ENCODE measurements at places on chromosomes 2 and 18. TPM values are rescaled to one million over a fixed set of nuclear protein-coding genes. Genes with fewer than 3 reads are reported as not detected.
A peak's percentile ranks its signal among the peaks of the same experiment; 100 is the strongest.

- DNase-seq: no peak
These were observed 3.4 kb downstream of the CYP26B1 start for GRCh38 chr2:72144274-72144631.

DNA sequence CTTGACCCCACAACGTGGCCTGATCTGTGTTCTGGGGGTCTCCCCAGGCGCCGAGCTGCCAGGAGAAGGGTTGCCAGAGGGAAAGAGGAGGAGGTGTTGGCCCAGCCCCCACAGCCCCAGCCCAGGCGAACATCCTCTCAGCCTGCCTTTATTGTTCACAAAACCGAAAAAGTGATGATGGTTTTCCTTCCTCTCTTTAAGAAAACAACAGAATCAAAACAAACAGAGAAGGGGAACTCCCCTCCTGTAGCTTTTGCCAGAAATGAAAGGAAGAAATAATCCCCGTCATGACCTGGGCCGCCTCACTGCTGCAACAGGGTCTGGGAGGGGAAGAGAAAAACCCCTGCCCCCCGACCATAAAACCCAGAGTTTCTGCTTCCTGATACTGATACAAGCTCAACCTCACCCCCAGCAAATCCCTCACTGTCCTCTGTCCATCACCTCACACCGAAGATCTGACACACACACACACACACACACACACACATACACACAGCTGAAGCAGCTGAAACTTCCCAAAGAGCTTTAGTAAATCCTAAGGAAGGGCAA, 52.0 kb downstream of the ZFP36L2 start:
- no peak for DNase-seq

DNA sequence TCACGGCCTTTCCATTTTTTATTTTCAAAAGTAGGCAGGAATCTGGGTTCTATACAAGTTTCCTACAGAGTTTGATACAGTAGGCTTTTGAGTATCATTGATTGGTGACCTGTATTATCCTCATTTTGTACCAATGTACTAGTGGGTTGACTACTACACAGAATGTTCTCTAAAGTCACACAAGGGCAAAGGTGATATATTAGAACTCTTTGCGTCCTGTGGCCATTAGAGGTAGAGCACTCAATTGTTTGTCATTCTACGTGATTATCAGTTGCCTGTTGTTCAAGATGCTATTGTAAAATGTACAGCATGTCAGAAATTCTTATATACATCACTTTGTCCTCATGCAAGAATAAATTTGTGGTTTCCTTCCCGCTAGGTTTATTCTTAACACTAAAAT, 24.8 kb downstream of the WDR75 start:
- DNase-seq: no peak

DNA sequence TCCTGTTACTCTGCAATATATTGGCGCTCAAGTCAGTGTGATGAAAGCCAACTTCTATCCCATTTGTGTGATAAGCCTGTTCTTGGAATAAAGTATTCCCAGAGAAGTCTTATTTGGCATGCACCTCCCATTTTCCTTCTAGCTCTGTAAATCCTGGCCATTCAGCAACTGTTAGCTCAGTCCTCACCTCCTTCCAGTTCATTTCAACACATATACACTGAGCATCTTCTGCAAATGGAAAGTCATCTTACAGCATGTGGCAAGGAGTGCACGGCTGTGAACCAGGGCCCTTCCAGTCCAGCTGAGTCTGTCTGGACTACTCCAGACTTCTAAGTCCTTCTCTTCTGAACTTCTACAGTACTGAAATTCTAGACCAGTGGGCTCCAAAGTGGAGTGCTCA, 53.1 kb downstream of the SPATS2L start:
- DNase-seq: no peak

DNA sequence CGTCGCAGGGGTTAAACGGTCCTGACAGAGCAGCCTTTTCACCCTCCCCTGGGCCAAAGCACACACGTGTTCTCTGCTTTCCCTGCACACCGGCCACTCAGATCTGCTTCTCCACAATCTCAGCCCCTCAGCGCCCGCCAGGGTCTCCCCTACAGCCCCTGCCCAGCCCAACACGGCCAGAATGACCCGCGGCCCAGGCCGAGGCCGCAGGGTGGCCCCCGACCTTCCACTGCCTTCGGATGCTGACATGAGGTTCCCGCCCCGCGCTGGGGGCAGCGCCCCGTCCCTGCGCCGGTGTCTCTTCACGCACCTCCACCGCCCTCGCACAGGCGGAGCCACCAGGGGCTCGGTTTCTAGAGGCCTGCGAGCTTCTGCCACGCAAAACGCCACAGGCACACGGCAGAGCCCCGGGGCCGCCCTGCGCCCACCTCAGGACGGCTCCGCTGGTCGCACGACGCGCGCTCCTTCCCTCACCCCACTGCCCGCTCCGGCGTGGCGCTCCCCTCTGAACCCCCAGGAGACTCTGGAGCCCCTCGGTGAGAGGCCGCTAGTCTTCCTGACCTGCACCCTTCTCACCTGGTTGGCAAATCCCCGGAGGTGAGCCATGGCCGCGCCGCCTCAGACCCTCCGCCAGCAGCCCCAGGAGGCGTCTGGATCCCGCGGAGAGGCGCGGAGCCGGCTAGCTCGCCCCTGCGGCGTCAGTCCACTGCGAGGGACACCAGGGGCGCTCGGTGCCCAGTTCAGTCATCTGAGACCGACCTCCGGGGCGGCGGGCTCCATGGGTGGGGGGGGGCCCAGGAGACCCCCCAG, 749 bp downstream of the STK25 start:
- peak; percentile 44 for DNase-seq

GRCh38 chr2:11457935-11458334, 8.0 kb downstream of the E2F6 start:
- DNase-seq: no peak

ADCYAP1 gene
- total RNA-seq: not detected

GRCh38 chr2:47256416-47257087, 101.4 kb upstream of the STPG4 start:
- DNase-seq: no peak

GRCh38 chr2:12227941-12228608, 481.6 kb downstream of the LPIN1 start:
- DNase-seq: peak; percentile 27

- no peak for DNase-seq
These were observed 2.8 kb downstream of the TMEM18 start for GRCh38 chr2:674321-674985.

GRCh38 chr2:108320326-108320922, 31.7 kb downstream of the SULT1C2 start:
- DNase-seq: no peak

DNA sequence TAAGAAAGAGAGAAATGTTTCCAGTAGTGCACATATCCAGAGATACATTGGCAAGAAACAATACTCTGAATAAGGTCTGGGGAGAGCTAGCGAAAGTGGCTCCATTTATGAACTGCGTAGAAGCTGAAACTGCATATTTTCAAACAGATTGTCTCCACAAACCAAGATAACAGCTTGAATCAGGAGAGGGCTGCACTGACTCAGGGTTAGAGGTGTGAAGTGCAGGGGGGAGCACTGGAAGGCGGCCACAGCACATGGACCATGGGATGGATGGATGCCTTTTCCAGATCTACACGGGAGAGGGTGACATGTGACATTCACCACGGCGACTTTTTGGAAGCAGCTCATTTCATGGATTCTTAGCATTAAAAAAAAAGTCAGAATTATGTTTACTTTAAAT, 729.4 kb downstream of the RNF144A start:
- DNase-seq: no peak

PUM2 gene
- total RNA-seq: 33.5 TPM

DNA sequence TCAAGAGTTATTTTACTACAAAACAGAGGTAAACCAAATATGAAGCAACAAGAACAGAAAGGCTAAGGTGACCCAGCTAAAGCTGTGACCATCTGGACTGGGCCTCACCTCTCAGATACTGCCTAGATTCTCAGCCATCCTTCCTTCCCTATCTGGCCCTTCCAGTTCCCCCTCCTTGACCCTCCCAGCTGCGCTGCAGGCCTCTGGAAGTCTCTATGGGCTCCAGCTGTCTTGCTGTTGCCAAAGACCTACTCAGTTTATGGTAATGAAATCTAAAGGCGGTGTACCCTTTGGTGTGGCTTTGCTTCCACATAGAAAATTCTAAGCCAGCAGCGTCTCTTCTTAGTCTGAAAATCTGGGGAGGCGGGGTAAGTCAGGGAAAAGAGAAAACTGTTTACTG, 55.7 kb downstream of the ARHGEF33 start:
- peak; percentile 66 for DNase-seq

- DNase-seq: peak; percentile 20
These were observed 28.9 kb upstream of the GAREM2 start for GRCh38 chr2:26144031-26144430.

DNA sequence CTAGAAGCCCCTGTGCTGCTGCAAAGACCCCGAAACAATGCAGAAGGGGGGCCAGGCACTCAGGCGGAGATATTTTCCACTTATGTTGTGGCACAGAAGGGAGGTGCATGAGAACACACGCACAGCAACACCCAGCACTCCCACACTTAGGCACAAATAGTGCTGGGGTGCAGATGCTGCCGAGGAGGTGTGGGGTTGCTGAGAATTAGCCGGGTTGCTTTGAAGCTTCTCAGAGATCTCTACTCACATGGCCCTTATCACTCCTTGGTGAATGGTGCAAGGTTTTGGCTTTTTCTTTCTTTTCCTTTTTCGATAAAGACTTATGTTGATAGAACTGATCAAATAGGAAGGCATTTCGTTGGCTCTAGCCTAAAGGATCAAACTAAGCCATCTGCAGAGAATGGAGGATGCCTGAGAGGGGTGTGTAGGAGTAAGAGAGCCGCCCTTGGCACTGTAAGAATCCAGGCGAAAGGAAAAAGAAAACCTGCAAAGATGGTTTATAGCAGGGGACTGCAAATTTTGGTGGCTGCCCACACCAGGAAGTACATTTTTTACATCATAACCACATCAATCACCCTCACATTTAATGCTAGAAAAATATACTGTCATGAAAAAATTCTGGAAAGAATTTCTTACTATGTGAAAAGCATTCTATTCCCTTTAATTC, 27.9 kb upstream of the FHL2 start:
- no peak for DNase-seq

DNA sequence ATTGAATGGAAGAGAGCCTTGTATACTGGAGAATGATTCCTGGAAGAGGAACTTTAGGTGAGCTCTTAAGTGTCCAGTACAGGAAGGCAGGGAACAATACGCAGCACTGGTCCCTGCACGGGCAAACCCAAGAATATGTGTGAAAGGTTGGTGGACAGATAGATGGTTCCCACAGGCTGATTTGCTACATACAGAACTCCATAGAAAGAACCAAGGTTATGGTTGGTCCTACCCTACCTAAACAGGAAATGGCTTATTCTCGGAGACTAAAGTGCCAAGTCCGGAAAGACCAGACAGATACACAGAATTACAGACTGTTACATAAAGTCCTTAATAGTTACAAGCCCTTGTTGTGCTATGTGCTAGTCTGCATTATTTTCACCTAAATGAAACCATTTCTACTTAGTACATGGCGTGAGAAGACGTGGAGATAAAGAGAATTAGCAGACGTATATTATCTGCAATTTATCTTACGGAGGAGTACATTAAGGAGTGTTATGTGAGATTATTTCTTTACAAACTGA, 1.2 kb downstream of the REV1 start:
- DNase-seq: peak; percentile 52

ADAM23 gene
- total RNA-seq: 9.5 TPM

GRCh38 chr18:59718108-59718463, 20.9 kb upstream of the CCBE1 start:
- no peak for DNase-seq

GRCh38 chr18:21777814-21778213, 37.2 kb downstream of the MIB1 start:
- DNase-seq: no peak

DNA sequence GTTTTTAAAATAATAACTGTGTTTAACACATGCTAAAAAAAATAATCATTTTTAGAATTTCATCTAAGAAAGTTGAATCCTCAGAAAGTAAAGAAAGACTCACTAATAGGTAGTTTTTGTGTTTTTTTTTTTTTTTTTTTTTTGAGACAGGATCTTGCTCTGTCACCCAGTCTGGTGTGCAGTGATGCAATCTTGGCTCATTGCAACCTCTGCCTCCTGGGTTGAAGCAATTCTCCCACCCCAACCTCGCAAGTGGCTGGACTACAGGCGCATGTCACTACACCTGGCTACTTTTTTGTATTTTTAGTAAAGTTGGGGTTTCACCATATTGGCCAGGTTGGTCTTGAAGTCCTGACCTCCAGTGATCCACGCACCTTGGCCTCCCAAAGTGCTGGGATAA, 7.1 kb downstream of the CKAP2L start:
- peak; percentile 40 for DNase-seq

DNA sequence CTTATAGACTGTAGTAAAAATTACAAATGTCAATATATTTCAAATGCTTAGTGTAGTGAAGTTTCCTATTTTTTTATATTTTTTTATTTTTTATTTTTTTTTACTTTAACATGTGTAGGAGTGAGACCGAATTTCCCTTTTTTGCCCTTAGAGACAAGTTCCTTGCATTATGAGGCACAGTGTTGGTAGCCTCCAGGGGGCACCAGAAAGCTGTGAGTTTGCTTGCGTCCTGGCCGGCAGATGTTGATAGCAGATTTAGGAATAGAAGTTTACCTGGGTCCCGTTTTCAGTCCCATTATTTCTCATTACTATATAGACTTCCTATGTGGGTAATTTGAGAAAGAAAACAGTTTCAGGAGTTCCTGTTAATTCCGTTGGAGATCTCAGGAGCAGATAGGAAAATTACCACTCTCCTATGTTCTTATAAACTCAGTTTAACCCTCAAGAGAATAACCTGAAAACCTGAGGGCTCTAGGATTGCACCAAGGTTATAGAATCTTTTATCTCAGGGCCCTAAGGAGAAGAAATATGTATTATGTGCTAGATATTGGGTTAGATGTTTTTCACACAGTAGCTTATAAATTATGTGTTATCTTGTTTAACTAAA, 157.5 kb upstream of the SESTD1 start:
- DNase-seq: peak; percentile 76

LBX2 gene
- total RNA-seq: 2.9 TPM

SIX3 gene
- not detected for total RNA-seq

DNA sequence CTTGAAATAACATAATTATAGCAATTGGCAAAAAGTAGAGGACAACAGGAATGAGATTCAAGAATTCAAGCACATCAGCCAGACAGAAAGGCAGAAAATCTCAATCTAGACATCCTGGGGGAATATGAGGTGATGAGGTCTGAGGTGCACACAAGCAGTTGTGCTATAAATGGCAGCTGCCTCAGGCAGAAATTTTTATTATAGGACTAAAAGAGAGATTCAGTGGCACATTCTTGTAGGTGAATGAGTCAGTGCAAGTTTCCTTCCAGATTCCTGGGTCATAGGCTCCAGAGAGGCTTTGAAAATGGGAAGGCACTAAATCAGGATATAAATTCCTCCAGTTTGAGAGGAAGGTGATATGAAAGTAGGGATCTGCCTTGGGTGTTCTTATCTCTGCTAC, 127.2 kb upstream of the THSD7B start:
- DNase-seq: no peak

SEPTIN10 gene
- total RNA-seq: 73.1 TPM

KCNS3 gene
- 7.4 TPM for total RNA-seq

All from fibroblast of villous mesenchyme (primary cell).